ENCODE measurements at places on chromosomes 2 and 18.

GRCh38 chr2:25257032-25257552, 84.6 kb downstream of the DNMT3A start:
- no peak for DNase-seq

GRCh38 chr2:217683106-217683870, 319.5 kb downstream of the TNS1 start:
- no peak for DNase-seq

GRCh38 chr2:176502619-176503018, 233.4 kb downstream of the MTX2 start:
- DNase-seq, result no peak

DNA sequence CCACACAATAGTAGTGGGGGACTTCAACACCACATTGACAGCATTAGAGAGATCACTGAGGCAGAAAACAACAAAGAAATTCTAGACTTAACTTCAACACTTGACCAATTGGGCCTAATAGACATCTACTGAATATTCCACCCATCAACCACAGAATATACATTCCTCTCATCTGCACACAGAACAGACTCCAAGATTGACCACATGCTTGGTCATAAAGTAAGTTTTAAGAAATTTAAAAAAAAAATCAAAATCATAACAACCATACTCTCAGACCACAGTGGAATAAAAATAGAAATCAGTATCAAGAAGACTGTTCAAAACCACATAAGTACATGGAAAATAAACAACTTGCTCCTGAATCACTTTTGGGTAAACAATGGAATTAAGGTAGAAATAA, 9.0 kb upstream of the FLACC1 start:
- no peak for DNase-seq

GRCh38 chr2:65177751-65178442, 48.0 kb upstream of the RAB1A start:
- DNase-seq, result no peak

DNA sequence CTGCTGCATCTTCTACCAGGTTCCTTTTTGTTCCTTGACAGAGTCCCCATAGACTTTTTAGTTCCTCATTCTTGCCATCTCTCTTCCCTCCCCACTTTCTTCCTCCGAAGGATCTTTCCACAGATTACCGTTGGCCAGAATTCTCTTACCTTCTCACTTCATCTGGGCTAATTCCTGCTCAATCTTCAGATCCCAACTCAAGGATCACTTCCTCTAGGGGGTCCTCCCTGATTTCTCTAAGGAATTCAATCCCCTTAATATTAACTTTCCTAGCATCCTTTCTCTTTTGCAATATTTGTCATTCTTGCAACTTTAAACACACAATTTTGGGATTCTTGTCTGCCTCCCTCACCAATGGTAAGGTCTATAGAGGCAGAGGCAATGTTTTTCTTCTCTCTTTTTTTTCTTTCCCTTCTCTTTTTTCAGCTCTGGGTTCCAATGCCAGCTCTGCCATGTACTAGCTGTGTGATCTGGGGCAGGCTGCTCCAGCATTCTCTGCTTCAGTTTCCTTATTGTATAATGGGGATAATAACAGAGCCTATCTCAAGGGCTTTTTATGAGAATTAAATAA, 5.4 kb upstream of the KCNE4 start:
- no peak for DNase-seq

DNA sequence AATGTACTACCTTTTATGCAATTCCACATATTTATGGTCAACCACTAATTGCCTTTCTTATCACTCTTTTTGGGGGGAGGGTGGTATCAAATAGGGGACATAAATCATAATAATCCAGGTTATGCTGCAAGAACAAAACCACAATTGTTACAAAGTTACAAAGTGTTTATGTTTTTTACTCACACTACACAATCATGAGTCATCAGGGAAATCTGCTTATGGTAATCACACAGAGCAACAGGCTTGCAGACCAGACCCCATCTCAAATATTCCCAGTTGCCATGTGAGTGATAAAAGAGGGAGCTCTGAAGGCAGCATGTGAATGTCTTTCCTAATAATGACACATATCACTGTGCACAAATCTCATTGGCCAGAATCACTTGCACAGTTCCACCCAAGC, 304.7 kb upstream of the TMEFF2 start:
- DNase-seq, result no peak

DNA sequence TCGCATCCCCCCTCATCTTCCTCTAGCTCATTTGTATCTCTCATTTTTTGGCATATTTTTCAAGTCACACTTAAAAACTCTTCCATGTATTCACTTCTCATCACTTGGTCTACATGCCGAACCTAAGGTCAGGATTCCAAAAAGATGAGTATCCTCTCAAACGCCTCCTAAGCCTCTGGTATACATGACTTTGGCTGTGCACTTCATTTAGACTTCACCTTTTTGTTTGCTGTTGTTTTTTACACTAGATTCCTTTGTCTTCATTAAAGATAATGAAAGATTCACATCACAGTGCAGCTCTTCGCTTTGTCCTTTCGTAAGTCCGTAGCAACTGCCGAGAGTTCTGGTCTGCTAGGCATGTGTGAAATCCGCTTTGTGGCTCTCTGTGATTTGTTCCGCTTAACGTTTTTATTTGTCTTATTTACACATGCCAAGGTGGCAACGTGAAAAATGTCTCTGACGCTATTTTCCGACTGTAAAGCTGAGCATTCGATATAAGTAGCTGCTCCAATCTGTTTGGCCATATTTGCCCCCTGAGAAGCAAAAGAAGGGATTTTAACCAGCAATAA, 17.7 kb downstream of the RND3 start:
- no peak for DNase-seq

- DNase-seq, result no peak
These were observed 28.8 kb upstream of the RMDN2 start for GRCh38 chr2:37896319-37896718.

DNA sequence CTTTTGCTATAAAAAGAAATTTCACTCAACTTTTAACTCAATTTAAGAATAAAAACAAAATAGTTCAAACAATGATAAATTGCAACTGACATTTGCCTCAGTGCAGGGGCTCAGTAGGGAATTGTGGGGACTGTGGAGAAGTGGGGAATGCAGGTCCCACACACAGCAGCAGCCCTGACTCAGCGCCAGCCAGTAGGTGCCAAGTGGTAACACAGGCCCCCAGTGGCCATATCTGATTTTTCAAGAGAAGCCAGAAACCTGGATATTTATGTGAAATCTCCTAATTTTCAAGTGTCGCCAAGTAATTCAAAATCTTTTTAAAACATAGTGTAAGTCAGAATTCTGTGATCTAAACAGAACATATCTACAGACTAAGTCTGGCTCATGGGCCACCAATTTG, 186.3 kb downstream of the EN1 start:
- DNase-seq, result no peak

GRCh38 chr2:184597571-184597991, 748 bp upstream of the ZNF804A start:
- no peak for DNase-seq

DNA sequence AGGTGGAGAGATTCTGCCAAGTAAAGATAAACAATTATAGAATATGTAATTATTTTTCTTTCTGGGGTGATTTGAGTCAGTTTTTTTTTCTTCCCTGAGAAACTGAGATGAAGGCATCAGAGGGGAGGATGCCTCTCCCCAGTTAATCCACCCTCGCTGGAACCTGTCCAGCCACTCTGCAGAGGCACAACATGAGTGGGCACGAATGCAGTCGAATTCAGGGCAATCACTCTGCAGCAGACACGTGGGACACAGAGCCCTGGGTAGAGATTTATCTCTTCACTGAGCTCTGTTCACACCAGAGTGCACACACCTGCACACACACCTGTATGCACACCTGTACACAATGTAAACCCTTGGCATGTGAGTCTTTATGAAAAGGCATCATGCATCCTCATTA, 154.2 kb downstream of the DCDC2C start:
- no peak for DNase-seq

GRCh38 chr2:177338177-177338721, 54.3 kb upstream of the AGPS start:
- DNase-seq, result no peak

DNA sequence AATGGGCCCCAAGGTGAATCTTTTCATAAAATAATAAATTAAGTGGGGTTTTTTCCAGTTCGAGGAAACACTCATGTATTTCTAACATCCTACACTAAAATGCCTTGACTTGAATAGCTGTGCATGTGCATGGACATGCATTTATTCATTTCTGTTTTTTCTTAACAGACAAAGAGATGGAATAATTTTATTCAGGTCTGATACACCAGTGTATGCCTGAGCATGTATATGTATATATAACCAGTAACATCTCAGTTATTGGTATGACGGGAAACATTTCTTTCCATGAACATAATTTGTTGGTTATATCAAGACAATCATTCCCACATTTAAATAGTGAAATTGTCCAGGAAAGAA, 468.7 kb upstream of the TNP1 start:
- no peak for DNase-seq

GRCh38 chr2:28676152-28676835, 75.3 kb upstream of the PPP1CB start:
- no peak for DNase-seq

GRCh38 chr2:75431276-75431675, 129.5 kb downstream of the EVA1A start:
- no peak for DNase-seq

- no peak for DNase-seq
These were observed 1750.4 kb downstream of the SUCLG1 start for GRCh38 chr2:82708681-82709080.

DNA sequence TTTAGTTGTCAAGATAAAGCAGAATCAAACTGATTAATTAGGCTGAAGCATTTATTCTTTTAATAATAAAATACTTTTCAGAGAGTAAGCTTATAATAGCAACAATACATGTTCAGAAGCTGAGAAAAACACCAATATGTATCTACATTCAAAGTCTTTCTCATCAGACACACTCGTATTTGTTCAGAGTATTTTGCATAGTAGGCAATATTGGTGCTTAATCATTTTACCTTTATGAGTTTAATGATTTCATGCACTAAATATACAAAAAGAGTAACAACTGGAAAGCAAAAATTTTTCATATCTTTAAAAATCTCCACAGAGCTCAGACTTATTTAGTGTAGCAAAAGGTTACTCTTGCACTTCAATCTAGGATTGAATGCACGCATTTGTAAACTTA, 313.9 kb downstream of the ZEB2 start:
- no peak for DNase-seq

- no peak for DNase-seq
These were observed 3.9 kb downstream of the TP53I3 start for GRCh38 chr2:24080701-24081100.

DNA sequence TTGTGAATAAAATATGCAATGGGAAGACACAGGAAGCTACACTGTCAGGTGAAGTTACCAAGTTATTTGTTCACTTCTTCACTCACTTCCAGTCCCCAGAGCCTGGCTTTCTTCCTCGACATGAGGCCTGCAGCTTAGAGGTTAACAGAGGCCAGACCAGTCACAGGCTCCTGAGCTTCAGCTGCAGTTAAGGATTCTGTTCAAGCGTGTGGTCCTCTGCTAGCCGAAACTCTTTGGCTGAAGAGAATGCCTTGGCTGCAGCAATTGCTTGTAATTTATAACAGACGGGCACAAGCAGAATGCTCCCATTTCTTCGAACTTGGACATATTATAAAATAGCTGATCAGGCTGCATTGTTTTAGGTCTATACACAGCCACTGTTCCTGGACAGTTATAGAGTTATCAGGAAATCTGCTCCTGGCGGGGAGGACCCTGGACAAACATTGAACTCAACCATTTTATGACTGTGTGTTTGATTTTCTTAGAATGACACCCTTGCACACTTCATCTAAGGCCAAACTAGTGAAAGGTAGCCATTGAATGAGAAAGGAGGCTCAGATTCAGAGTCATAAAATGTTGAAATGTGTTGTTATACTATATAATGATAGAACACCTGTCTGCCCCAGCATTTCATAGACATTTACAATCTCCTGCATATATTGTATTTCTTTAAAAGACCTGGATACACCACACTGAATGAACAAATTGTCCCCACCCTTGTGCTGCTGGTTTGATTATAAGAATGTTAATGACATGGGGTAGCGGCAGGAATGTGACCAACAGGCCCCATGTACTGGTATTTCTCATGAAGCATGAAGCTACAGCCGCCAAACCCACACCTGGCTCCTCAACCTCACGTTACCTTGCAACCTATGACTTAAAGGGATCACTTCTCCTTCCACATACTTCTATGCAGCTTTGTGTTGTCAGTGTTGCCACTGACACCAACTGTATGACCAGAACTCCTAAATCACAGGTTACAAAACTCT, 153.6 kb downstream of the TDRD15 start:
- no peak for DNase-seq

DNA sequence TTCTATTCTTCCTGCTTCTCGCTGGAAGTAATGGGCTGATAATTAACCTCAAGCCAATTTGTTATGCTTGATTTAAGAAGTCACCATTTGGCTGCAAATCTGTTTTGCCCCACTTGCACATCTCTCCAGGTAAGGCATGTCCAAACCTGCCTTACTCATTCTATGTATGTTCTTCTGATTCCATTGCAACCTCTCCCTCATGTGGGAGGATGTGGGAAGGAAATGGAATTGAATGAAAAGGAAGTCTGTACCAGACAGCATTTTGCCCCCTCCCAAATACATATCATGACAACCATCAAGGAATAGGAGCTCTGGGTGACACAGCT, 131.7 kb downstream of the NRP2 start:
- no peak for DNase-seq

DNA sequence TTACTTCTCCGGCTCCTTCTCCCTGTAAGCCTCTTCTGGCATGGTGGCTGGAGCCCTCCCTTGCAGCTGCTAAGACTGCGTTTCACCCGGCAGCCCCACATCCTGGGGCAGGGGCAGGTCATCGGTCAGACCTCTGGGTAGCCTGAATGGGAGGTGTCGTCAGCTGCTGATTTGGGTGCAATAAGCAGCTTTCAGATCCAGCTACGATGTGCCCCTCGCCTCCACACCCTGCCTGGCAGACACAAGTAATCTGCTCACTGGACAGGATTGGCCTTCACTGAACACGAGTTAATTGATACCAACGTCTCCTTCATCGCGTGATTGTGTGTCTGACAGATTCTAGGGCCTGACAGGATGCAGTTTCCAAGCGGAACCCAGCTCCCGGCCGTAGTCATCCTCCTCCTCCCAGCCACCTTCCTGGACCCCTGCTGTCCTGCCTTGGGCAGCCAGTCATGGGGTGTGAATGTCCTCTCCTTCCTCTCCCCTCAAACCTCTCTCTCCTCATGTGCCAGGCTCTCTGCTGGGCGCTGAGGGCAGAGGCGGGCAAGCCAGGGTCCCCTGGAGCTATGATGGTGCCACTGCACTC, 18.9 kb upstream of the PDIA6 start:
- DNase-seq, result no peak

DNA sequence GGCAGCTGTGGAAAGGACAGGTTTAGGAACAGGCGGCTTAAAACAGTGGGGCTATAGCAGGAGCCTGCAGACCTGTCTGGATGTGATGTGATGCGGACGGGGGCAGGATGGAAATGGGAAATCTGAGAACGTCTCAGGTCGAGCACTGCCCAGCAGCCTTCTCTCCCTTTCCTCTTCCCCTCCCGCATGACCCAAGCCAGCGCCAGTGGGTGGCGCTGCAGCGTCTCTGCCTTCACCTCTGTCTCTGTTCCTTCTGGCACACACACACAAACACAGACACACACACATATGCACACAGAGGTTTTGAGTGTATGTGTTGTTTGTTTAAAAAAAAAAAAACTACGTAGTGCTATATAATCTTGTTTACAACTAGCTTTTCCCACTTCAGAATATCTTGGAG, 82.0 kb upstream of the SLC66A3 start:
- DNase-seq, result no peak

- DNase-seq, result no peak
These were observed 158.7 kb upstream of the CCDC150 start for GRCh38 chr2:196480653-196481323.
